Midbrain (tissue), 1 donor: ENCODE measurements at places on chromosomes 2 and 18.

DNA sequence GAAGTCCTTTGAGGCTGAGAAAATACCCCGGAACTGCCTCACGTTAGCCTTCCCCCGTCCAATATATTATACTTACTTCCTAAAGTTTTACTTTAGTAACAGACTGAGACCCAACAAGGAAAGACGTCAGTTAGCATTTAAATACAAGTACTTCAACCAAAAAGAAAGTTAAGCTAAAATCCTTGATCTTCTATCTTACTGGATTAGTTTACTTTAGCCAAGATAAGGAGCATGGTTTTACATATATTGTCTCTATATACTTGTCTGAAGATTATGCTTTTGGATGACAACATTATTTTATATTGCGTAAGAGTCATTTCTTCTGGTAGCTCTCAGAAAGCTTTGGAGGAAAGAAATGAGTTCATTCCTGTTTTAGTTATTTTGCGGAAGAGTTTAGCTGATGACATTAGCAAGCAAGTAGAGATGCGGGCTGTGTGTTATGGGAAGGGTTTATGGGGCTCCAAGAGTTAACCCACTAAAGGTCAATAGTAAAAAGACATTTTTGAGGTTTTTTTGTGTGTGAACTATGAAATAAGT lies 532.9 kb downstream of the ZNF516 start:
- no peak for DNase-seq

DNA sequence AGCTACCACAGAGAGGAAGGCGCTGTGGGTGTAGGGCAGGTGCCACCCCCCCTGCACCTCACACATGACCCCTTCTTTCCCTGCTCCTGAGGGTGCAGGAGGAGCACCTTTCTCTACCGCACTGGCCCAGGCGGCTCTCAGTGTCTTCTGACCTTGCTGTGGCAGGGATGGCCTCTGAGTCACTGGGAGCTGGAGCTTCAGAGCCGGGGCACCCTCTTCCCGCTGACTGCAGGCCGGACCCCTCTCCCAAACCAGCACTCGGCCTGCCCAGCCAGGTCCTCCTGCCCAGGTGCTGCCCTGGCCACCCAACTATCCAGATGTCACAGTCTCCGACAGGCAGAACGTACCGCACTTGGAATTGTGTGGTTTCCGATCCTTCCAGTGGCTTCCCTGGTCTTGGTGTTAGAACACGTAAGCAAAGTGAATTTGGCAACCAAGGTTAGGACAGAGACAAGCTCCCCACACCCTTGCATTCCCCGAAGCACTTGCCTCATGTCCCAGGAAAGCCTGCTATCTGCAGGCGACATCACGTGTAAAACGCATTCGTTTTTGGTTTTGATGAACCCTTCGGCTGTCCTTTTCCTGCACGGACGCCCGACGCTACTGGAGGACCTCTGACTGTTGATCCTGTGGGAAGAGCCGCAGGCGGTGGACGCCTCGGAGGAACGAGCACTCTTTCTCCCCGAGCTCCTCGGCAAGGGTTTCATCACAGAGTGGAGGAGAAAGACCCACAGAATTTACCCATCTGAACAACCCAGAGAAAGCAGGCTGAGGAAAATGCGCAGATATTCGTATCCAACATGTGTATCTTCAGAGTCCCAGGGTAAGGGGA lies 24.7 kb upstream of the KCNG2 start:
- DNase-seq = no peak

GRCh38 chr2:67845621-67846369 lies 217.0 kb downstream of the C1D start:
- DNase-seq = no peak

GRCh38 chr2:1829796-1830195 lies 85.5 kb upstream of the PXDN start:
- DNase-seq = no peak

- DNase-seq = no peak
These were observed 147.8 kb downstream of the SATB2 start for GRCh38 chr2:199309973-199310372.

DNA sequence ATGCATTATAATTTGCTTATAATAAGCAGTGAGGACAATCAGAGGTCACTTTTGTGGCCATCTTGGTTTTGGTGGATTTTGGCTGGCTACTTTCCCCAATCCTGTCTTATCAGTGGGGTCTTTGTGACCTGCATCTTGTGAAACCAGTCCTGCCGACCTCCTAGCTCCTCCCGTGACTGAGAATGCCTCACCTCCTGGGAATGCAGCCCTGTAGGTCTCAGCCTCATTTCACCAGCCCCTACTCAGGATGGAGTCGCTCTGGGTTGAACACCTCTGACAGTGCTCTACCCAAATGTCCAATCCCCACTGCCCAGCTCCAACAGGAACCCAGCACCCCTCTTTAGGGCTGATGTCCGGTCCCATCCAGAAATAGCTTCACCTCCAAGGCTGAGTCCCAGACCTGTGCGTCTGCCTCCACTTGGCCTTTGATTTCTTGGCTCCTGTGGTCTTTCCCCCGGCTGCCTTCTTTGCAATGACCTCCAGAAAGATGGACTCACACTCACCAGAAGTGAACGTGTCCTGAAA lies 31.3 kb upstream of the PXDN start:
- DNase-seq = no peak

DNA sequence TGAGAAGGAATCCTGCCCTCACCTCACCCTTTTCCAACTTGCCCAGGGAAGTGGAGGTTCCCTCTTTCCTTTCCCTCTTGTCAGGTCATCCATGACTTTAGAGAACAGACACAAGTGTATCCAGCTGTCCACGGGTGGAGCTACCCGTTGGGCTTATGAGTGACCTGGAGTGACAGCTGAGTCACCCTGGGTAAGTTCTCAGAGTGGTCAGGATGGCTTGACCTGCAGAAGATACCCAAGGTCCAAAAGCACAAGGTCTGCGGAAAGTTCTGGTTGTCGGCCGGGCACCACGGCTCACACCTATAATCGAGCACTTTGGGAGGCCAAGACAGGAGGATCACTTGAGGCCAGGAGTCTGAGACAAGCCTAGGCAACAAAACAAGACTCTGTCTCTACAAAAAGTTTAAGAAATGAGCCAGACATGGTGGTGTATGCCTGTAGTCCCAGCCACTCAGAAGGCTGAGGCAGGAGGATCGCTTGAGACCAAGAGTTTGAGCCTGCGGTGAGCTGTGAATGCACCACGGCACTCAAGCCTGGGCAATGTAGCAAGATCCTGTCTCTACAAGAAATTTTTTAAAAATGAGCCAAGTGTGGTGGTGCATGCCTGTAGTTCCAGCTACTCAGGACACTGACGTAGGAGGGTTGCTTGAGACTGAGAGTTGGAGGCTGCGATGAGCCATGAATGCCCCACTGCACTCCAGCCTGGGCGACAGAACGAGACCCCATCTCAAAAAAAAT lies 14.0 kb upstream of the CNDP1 start:
- DNase-seq = no peak

GRCh38 chr2:119449521-119449920 lies 17.9 kb downstream of the TMEM37 start:
- no peak for DNase-seq

DNA sequence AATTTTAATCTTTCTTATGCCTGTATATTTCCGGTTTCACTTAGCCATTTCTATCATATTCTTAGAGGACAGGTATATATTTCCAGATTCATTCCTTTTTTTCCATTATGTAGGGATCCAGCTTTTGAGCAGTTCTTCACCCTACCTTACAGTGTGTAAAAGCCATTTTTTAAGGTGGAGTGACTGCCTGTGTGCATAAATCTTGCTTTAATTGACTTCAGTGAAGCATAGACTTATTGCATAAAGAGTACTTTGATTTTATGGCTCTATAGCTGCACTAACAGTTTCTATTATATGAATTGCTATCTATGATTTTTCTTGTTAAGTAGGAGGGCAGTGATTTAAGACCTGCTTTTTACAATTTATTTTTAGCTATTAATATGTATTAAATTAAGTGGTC lies 132.6 kb downstream of the NYAP2 start:
- no peak for DNase-seq

- DNase-seq = no peak
These were observed 11.7 kb downstream of the CKAP2L start for GRCh38 chr2:112752667-112753066.

GRCh38 chr2:225598426-225598825 lies 198.9 kb downstream of the NYAP2 start:
- no peak for DNase-seq
